ENCODE measurements at places on chromosomes 4 and X. TPM values are rescaled to one million over a fixed set of nuclear protein-coding genes. Genes with fewer than 3 reads are reported as not detected.

The MAGEA4 gene
- not detected for total RNA-seq

The GIMD1 gene
- total RNA-seq, result 0.22 TPM

The ADH7 gene
- total RNA-seq, result not detected

The FAT4 gene
- total RNA-seq, result 0.95 TPM
